ENCODE measurements at places on chromosomes 16 and 17.

- DNase-seq: no peak
Measured at GRCh38 chr17:4738136-4739121, 1.2 kb upstream of the ZMYND15 start.

GRCh38 chr17:30565073-30565935, 88.1 kb downstream of the GOSR1 start:
- DNase-seq: no peak

DNA sequence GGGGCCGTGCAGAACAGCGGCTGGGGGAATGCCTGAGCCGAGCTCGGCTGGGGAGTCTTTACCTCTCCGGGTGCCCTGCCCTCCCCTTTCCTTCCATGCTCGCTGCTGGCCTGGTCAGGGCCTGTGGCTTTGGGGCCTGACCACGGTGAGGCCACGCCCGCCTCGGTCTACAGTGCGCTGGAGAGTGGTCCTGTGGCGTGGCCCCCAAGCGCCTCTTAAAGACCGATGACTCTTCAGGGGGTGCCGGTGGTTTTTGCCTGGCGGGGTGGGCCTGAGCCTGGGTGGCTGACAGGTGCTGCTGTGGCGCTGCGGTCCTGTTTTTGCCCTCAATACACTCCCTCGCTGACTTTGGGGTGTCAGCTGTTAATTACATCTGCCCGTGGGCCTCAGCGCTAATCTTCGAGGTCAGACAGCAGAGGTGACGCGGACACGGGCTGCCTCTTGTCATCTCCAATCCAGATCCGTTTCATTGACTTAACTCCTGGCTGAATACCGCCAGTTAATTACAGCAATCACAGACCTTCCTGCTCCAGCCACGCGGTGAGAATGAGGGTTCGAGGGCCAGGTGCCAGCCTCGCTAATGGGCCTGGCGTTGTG, 29.7 kb downstream of the GSE1 start:
- no peak for DNase-seq

GRCh38 chr17:78016852-78017251, 58.3 kb downstream of the TNRC6C start:
- DNase-seq: no peak

DNA sequence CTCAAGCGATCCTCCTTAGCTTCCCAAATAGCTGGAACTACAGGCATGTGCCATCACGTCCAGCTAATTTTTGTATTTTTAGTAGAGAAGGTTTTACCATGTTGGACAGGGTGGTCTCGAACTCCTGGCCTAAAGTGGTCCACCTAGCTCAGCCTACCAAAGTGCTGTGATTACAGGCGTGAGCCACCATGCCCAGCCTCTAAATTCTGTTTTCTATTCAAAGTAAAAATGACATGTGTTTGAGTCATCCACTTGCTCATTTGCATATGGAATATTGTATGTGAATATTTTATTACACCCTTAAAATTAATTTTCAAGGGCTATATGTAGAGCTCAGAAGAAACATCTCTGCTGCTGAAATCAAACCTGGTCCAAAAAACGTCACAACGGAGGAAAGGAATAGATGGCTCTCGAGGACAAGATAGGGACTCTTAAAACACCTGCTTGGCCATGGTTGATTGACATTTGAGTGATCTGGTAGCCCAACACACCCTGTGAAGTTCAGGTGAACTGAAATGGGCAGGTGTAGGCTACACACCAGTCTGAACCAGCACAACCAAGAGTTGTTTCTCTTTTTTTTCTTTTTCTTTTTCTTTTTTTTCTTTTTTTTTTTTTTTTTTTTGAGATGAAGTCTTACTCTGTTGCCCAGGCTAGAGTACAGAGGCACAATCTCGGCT, 51.1 kb downstream of the SF3B3 start:
- no peak for DNase-seq

- DNase-seq: no peak
Measured at GRCh38 chr17:47789611-47790561, 31.7 kb downstream of the OSBPL7 start.

DNA sequence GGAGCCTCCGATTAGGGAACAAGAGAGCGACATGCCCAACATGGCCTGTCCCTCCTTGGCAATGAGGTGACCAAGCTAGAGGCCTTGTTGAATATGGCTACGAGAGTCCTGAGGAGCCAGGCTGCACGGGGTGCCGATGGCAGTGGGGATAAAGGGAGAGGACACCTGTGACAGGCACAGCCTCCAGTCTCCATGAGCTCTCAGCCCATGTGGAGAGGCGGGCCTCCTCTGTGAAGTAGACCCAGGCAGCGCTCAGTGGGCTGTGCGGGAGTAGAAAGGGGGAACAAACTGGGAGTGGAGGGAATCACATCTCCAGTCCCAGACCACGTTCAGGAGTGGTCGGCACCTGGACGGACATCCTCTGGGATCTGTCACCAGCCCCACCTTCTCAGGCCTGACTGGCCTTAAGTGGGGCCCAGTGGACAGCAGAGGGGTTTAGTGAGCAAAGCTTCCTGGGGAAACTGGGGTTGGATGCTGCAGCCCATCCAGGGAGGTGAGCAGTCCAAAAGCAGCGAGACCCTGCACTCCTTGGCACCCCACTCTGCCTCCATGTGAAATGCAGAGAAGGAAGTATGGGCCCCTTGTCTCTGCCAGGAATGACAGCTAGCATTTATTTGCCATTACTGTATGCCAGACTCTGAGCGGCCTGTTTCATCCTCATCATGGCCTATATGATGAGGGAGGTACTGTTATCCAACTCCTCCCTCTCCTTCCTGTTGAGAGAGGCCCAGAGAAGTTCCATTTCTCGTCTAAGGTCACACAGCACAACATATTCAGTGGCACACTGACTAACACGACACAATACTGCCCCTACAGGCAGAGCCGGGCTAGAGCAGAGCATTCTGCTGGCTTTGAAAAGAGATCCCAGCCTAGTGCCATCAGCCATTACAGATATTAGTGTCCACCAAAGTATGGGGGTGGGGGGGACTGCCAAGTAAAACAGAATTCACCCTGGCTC, 4.5 kb upstream of the TMEM92 start:
- peak; percentile 37 for DNase-seq
